ENCODE measurements at places on chromosomes 7 and 10.

GRCh38 chr7:16348251-16348650 is 73.1 kb downstream of the CRPPA start:
- no peak for DNase-seq

GRCh38 chr7:19275000-19275399 is 129.8 kb upstream of the FERD3L start:
- DNase-seq: no peak

GRCh38 chr7:149310113-149310836 is 48.3 kb downstream of the ZNF783 start:
- peak; percentile 88 for DNase-seq

GRCh38 chr7:99997545-99998137 is 17.8 kb upstream of the ZKSCAN1 start:
- DNase-seq: peak; percentile 22

DNA sequence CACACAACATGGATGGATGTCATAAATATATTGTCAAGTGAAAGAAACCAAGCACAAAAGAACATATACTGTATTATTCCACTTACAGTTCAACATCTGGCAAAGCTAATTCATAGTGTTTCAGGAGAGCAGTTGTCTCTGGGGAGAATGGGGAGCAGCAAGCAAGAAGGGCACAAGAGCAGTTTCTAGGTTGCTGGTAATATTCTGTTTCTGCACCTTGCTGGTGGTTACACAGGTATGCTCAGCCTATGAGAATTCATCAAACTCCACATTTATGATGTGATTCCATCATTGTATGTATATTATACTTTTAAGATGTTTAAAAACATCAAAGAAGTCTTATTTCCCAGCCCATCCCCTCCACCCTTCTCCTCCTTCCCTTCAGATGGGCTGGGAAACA is 18.1 kb upstream of the PALS2 start:
- DNase-seq: no peak

- peak; percentile 97 for DNase-seq
Measured at GRCh38 chr10:91340613-91341362, 69.4 kb upstream of the HECTD2 start.

- DNase-seq: no peak
Measured at GRCh38 chr10:84820596-84820995, 492.2 kb downstream of the CCSER2 start.

DNA sequence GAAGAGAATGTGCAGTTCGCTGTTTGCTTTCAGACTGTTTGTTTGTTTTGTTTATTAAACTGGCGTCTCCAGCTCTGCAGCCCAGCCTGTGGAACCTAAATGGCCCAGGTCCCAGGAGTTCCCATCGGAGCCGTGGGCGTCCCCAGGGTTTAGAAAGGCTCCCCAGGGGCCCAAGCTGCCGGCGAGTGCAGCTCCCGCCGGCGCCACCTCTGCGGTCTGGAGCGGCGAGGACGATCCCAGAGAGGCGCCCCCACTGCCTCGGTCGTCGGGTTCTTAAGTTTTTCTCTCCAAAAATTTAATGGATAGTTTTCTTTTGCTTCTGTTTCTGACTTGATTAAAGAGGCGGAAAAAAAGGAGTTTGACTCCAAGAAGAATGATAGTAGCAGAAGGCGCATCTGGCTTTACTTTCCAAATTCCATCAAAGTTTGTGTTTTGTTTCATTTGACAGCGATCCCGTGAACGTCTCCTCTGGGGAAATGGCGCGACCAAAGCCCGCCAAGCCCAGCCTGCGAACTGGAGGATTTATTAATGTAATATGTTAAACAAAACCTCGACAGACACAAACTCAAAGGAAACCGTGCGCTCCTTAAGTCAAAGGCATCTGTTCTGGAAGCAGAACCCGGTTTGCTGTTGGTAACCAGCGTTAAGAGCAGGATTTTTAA is 718 bp upstream of the FZD1 start:
- DNase-seq: no peak

DNA sequence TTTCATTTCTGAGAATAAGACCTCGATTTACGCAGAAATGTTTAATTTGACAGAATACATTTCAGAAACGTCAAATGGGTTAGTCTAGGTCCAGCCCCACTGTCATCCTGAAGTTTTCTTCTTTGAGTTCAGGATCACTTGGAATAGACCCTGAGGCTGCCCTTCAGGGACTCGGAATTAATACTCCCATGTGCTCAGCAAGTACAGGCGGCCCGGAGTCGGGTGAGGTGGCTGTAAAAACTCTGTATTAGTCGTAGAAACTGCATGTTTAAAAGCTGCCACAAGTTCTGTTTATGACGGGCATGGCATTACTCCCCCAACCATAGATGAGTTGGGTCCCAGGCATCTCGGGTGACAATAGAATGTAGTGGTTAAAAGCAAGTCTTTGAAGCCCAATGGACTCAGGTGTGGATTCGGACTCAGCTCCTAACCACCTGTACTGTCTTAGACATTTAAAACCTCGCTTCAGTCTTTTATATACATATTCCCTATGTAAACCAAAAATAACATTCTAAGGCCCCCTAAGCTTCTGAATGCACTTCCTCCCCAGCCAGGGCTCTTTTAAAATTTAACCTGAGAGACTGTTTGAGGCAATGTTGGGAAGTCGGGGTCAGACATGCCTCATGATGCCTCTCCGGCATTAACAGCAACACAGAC is 216.3 kb downstream of the ADARB2 start:
- DNase-seq: no peak

DNA sequence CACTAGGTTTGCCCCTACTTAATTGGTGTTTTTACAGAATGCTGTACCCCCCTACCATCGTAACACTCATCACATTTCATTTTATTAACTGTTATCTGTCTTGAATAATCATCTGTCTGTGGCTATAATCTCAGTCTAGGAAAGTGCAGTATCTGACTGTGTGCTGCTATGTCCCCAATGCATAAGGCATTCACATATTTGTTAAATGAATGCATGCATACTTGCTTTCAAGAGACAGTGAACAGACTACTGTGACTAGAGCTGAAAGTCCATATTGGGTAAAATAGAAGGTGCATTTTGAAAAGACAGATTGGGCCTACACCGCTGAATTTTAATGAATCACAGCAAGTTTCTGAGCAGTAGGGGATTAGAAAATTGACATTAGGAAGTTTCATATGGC is 112.3 kb downstream of the ARHGAP12 start:
- DNase-seq: no peak

GRCh38 chr7:136251826-136252225 is 274.7 kb upstream of the MTPN start:
- no peak for DNase-seq

DNA sequence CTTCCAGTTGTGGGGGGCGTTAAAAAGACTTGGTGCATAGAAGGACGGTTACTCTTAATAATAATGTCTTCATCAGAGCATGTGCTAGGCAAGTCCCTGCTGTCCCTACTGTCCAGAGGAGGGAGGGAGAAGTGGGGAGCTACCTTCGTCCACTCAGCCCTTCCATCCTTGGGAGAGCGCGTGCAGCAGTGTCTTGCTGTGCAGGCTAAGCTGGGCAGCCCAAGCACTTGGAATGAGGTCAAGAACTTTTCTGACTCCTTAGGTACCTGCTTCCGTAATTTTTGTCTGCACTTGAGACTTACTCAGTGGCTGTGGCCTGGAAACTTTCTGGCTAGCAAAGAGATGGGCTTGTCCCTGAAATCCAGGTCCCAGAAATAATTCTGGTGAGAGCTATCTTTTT is 265.9 kb upstream of the SORCS1 start:
- no peak for DNase-seq

- DNase-seq: no peak
Measured at GRCh38 chr10:102812231-102812876, 24.9 kb downstream of the CYP17A1 start.

DNA sequence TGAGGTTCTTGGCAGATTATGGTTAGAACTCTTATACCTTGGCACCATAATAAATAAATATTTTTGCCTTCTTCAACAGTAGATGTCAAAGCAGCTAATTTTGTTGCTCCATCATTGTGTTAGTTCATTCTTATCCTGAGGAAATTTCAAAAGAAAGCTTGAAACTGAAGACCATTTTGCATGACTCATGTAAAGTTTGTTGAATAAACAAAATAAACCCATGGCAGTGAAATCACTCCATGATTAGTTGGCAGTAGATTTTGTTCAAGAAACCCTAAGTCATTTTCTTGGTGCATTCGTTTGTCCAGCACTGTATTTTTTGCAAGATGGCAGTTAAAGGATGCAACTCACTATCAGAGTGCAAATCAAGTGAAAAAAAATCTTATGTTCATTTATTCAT is 91.6 kb downstream of the HECW1 start:
- peak; percentile 84 for DNase-seq

GRCh38 chr7:77370606-77371005 is 45.5 kb downstream of the GSAP start:
- DNase-seq: no peak

DNA sequence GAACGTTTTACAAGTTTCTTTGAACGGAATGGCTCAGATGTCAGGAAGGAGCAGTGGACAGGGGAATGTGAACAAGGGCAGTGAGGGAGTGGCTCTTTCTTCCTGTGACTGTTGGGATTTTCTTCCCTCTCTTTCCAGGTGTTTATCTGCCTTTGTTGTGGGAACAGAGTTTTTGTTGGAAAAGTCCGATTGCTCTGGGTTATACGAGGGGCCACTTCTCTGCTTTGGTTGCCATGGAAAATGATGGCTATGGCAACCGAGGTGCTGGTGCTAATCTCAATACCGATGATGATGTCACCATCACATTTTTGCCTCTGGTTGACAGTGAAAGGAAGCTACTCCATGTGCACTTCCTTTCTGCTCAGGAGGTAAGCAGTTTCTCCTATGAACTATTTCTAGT is 41.4 kb downstream of the ZRANB1 start:
- DNase-seq: no peak

DNA sequence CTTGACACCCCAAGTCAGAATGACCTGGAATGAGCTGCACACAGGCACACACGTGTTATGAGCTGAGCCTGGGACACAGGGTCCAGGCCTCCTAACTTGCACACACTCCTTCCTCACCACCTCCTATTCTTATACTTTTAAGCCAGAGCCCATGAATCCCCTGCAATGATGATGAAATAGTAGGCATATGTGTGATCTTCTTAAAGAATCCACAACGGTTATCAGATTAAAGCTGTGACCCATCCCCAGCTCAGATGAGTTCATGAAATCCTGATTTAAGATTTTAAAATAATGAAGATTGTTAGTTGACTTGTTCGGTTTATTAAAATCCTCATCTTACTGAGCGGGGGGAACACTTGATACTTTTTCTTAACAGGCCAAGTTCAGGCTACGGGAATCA is 38.6 kb downstream of the PITRM1 start:
- DNase-seq: no peak

GRCh38 chr7:48168159-48168558 is 3.1 kb upstream of the ABCA13 start:
- peak; percentile 15 for DNase-seq

GRCh38 chr10:66828957-66829356 is 96.9 kb upstream of the LRRTM3 start:
- DNase-seq: no peak

DNA sequence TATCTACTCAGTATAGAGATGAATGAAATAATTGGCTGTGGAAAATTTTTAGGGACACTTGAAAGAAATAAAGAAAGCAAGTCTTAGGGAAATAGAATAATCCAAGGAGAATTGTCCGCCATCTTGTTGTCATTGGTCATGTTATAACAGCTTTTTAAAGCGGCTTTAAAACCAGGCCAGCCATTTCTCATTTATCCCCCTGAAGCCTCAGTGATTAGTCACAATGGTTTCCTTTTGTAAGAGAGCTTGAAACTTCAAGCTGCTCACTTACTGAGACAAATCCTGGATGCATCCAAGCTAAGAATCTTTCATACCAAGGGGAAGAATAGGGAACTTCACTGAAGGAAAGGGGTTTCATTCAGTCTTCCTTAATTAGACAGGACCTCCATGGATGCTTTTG is 67.9 kb downstream of the SGCE start:
- DNase-seq: no peak

DNA sequence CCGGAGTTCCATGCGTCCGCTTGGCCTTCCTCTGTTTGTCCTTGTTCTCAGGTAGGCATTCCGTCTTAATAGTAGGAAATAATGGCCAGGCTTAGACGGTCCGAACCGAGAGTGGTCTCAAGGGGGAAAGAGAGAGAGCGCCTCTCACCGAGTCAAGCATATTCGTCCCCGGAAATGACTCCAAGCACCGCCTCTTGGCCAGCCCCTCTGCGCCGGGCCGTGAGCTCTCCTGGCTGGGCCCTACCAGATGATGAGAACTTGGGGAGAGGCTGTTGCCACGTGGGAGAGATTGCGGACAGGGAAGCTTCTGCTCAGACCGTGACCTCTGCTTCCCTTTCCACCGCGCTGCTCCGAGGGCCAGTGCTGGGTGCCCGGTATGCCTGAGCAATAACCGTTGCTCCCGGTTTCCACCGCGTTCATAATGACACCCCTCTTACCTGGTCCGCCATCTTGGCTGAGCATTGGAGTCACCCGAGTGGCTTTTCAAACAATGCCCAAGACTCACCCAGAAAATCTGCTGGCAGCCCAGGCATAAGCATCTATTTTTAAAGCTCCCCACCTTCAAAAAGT is 251.1 kb upstream of the SHH start:
- no peak for DNase-seq

GRCh38 chr10:93152136-93152535 is 78.4 kb downstream of the CYP26A1 start:
- DNase-seq: peak; percentile 73

DNA sequence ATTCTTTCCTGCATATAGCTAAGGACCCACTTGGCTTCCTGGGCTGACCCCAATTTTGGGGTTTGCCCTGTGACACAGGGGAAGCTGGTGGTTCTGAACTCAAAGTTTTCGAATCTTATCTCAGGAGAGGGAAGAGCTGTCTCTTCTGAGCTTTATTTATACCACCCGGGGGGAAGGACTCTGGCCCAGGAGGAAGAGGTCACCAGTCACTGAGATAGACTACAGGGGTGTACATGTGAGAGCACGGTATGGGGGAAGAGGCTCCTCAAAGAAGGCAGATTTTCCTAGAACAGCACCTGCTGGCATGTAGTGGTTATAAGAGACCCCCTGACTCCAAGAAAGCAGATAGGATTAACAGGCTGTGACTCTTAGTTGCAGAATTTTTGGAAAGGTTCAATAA is 101.8 kb upstream of the ELMO1 start:
- DNase-seq: no peak

DNA sequence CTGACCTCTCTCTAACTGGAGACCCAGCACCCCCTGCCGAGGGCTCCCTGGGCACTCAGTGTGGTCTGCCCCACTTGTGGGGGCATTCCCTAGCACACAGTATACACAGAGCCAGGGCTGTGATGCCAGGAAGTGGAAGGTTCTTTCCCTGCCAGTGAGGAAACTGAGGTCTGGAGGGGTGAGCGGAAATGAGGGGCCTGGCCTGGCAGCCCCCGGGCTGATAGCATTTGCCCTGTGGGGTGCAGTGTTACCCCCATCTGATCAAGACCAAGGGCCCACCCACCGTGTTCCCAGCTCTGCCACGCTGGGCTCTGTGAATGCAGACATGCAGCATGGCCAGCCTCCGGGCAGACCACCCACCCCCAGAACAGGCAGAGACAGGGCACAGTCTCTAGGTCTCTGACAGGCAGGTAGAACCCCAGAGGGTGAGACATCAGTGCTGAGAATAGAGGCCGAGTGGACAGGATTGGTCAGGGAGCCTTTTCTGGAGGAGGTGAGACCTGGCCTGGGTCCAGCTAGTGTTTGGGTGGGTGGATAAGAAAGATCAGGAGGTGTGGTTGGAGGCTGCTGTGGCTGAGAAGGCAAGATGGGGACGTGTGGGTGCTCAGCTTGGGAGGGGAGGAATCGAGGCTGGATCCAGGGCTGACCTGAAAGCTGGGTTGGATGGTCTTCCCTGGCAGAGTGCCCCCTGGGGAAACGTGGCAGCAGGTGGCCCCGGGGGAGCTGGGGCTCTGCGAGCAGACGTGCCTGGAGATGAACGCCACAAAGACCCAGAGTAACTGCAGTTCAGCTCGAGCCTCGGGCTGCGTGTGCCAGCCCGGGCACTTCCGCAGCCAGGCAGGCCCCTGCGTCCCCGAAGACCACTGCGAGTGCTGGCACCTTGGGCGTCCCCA is 10.8 kb upstream of the ZNF862 start:
- DNase-seq: no peak

Data from fibroblast of mammary gland (primary cell).